ENCODE measurements at places on chromosomes 7 and 10. TPM values are rescaled to one million over a fixed set of nuclear protein-coding genes. Genes with fewer than 3 reads are reported as not detected.
A peak's percentile ranks its signal among the peaks of the same experiment; 100 is the strongest.

DNA sequence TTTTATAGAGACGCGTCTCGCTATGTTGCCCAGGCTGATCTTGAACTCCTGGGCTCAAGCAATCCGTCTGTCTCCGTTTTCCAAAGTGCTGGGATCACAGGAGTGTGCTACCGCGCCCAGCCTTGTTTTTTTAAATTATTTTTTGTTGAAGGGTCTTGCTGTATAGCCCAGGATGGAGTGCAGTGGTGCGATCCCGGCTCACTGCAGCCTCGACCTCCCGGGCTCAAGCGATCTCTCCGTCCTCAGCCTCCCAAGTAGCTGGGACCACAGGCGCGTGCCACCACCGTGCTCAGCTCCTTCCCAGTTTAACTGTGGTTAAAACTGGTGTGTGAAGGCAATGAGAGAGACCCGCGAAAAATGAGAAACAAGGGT, 11.0 kb upstream of the HNRNPF start:
- peak overlapping the region; percentile 98 for H3K27ac ChIP-seq
- peak overlapping the region; percentile 88 for H3K4me3 ChIP-seq
- DNase-seq, result no peak
- no peaks in the 10 kb centered on the region for H3K36me3 ChIP-seq

GRCh38 chr7:3918576-3918975, 617.5 kb downstream of the SDK1 start:
- H3K27ac ChIP-seq, result no peak overlapping the region
- no peaks in the 10 kb centered on the region for H3K27me3 ChIP-seq
- no peak for DNase-seq
- H3K36me3 ChIP-seq, result no peaks in the 10 kb centered on the region

CABCOCO1 gene
- total RNA-seq, result not detected

DNA sequence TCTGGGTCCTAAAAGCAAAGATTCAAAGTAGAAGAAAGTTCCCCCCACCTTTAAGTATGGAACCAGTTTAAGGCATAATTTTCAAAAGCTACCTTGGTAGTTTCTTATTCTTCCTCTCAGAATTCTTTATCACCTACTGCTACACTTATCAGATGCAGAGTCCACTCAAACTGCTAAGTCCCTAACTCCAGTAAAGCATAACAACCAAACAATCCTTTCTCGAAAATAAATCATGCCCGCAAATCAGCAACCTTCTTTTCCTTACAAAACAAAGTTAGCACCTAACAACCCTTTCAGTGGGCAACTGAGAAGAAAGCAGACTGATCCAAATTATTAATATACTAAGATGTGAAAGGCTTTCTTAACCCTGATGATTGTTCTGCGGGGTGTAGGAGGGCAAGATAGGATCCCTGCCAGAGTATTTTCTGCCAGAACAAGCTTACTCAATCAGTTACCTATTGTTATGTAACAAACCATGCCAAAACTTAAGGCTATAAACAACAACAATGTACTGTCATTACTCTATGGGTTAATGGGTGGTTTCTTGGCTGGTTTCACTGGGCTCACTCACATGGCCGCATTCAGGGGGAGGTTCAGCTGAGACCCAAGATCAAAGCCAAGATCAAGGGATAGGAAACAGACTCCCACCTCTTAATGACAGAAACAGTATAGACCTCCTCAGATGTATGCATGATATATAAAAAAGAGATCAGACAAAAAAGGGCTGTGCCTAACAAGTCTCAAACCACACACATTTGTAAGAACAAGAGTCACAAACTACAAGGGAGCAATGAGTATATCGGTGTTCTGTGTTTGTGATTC, 42.0 kb downstream of the CCDC6 start:
- peak overlapping the region; percentile 13 for H3K27ac ChIP-seq
- no peaks in the 10 kb centered on the region for H3K36me3 ChIP-seq
- H3K27me3 ChIP-seq, result no peaks in the 10 kb centered on the region
- peaks cover 27% of the 10 kb centered on the region for H3K4me1 ChIP-seq
- H3K4me3 ChIP-seq, result no peak overlapping the region

DNA sequence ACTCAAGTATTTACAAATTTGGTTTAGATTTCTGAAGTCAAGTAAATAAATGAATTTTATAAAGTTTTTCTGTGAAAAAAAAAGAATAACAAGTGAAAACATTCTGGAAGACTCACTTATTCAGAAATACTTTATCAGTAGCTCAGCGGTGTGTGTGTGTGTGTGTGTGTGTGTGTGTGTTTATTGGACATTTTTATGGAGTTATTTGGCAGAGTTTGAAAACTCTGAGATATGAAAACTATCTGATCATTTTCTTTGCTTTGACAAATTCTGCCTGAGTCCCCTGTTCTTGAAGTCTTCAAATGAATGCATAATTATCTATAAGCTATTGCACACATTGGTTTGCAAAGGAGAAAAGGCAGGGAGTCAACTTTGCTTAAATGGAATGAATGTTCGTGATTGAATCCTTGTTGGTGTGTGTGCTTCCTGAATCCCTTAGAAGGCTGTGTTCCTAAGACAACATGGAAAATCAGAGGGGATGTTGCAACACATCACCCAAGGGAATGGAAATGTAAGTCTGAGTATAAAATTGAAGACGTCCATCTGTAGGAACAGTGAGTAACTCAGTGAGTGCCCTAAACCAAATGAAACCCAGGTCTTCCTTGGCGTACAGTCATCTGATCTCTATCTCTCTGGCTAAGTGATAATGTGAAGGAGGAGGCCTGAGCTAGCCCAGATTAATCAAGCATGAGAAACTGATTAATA, 160.9 kb downstream of the REEP3 start:
- no peak for DNase-seq
- no peaks in the 10 kb centered on the region for H3K36me3 ChIP-seq
- H3K4me1 ChIP-seq, result peaks cover 5% of the 10 kb centered on the region
- H3K27ac ChIP-seq, result peak overlapping the region; percentile 10
- no peaks in the 10 kb centered on the region for H3K27me3 ChIP-seq

FAM20C gene
- total RNA-seq, result 28.1 TPM

NPY gene
- not detected for total RNA-seq

MKX gene
- total RNA-seq, result 0.06 TPM

DNA sequence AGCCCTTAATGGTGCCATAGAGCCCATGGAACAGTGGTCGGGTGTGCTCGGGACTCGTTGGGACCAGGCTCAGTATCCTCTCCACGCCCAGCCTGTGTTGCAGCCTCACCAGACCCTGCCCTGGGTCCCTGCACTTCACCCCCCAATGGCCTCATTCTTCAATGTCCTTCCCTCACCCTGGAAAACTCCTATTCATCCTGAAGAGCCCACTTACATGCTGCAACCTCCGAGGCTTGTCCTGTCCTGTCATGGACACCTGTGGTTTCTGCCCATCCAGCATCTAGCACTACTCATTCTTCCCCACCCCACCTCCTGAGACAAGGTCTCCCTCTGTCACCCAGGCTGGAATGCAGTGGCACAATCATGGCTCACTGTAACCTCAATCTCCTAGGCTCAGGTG, 7.7 kb downstream of the MMD2 start:
- no peak for DNase-seq
- no peaks in the 10 kb centered on the region for H3K36me3 ChIP-seq
- no peak overlapping the region for H3K4me3 ChIP-seq
- no peak overlapping the region for H3K27ac ChIP-seq
- no peaks in the 10 kb centered on the region for H3K27me3 ChIP-seq
- no peaks in the 10 kb centered on the region for H3K4me1 ChIP-seq

OR2A7 gene
- not detected for total RNA-seq

- H3K27me3 ChIP-seq, result no peaks in the 10 kb centered on the region
- no peak overlapping the region for H3K27ac ChIP-seq
- H3K36me3 ChIP-seq, result no peaks in the 10 kb centered on the region
- H3K4me3 ChIP-seq, result no peak overlapping the region
- H3K4me1 ChIP-seq, result no peaks in the 10 kb centered on the region
- no peak for DNase-seq
Observed at GRCh38 chr7:31171216-31171785, 119.2 kb downstream of the ADCYAP1R1 start.

DNA sequence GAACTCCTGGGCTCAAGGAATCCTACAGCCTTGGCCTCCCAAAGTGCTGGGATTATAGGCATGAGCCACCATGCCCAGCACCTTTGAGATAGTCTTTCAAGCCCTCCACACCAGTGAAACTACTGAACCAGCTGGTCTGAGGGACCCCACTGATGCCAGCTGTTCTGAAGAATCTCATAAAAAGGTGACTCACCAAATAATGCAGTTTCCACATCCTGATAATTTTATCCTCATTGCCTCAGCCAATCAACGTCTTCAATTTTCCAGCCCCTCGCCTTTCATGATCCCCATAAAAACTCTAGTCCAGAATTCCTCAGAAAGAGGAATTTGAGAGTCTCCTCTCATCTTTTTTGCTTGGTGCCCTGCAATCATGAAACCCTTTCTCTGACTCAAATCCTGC, 1691.6 kb upstream of the LRRTM3 start:
- DNase-seq, result no peak
- H3K4me3 ChIP-seq, result no peak overlapping the region
- no peaks in the 10 kb centered on the region for H3K27me3 ChIP-seq

DNA sequence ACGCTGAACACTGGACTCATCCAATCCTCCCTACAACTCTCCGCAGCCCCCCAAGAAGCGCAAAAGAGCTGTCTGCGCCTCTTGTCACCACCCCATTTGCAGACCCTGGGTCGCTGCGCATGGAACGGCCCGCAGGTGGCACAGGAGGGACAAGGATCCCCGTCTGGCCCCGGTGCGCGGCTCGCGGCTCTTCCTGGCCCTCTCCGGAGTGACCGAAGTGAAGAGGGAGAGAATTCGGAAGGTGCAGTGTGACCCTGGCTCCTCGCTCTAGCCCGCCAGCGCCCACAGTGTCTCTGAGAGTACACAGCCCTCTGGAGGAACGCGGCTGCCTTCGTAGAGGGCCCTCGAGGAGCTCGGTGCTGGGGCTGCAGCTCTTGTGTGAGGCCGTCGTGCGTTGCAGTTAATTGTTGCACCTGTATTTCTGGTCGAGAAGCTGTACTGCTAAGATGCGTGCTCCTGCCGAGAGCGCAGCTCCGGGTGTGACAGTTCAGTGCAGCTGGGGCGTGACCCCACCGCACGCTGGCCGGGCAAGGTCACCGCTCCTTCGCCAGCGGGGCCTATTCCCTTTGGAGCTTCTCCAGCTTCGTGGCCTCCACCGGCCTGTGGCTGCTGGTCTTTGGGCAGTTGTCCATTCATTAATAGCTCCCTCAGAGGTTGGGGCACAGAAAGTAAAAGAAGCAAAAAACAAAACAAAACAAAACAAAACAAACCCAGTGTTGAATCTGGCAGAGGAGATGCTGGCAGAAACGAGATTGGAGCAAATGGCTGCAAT, 119.0 kb downstream of the SEC23IP start:
- no peak overlapping the region for H3K4me3 ChIP-seq
- peaks cover 14% of the 10 kb centered on the region for H3K27me3 ChIP-seq
- no peak for DNase-seq
- no peak overlapping the region for H3K27ac ChIP-seq

LRMDA gene
- total RNA-seq, result 5.7 TPM

BMPER gene
- total RNA-seq, result 2.7 TPM

GIMAP1 gene
- total RNA-seq, result 1.8 TPM

ASZ1 gene
- total RNA-seq, result not detected

INSYN2A gene
- 0.10 TPM for total RNA-seq

DNA sequence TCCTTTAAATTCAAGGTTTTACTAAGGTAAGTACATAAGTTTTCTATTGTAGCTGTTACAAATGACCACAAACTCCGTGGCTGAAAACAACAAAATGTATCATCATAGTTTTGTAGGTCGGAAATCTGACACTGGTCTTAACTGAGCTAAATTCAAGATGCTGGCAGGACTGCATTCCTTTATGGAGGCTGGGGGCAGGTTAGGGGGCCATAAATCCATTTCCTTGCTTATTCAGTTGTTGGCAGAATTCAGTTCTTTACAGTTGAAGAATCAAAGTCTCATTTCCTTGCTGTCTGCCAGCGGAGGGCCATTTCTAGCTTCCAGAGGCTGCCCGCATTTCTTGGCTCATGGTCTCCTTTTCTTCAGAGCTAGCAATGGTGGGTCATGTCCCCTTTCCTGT, 11.2 kb upstream of the PRR15 start:
- H3K27me3 ChIP-seq, result peaks cover 3% of the 10 kb centered on the region
- H3K4me1 ChIP-seq, result no peaks in the 10 kb centered on the region
- DNase-seq, result no peak
- H3K4me3 ChIP-seq, result no peak overlapping the region

DNA sequence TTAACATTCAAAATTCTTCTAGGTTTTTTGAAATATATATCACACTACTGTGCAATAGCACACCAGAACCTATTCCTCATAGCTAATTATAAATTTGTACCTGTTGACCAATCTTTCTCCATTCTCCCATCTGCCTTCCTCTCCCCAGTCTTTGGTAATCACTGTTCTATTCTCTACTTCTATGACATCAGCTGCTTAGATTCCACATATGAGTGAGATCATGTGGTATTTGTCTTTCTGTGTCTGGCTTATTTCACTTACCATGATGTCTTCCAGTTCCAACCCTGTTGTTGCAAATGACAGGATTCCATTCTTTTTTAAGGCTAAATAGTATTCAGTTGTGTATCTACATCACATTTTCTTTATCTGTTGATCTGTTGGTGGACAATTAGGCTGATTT, 54.4 kb upstream of the CCDC6 start:
- H3K4me3 ChIP-seq, result no peak overlapping the region
- no peaks in the 10 kb centered on the region for H3K36me3 ChIP-seq
- no peak overlapping the region for H3K27ac ChIP-seq
- DNase-seq, result no peak
- H3K27me3 ChIP-seq, result no peaks in the 10 kb centered on the region

DNA sequence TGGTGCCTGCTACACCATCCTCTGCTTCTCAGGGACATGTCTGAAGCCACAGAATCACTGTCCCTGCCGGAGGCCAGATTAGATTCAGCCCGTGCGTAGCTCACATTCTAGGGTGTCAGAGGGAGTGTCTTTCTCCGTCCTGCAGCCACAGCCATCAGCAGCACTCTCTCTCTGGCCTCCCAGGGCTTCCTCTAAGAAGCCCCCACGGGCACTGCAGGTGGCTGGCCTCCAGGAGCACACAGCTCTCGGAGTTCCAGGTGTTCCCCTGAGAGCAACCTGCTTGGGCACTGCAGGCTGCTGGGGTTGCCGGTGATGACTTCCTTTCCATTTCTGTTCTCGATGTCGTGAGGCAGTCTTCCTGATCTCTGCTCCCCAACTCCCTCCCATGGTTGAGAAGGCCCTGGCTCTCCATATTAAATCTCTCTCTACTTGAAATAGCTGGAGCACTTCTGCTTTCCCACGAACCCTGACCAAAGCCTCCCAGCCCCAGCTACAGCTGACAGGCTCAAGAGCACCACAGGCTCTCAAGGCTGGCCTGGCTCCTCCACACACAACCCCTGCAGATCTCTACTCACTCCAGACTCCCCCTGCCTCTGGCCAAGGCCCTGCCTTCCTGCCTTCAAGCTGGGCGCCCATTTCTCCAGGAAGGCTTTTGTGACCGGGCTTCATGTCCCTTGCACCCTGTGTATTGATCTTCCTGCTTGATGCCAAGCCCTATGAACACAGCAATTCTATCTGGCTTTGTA, 49.0 kb upstream of the TMEM72 start:
- H3K4me1 ChIP-seq, result no peaks in the 10 kb centered on the region
- peaks cover 2% of the 10 kb centered on the region for H3K27me3 ChIP-seq
- no peak for DNase-seq
- H3K36me3 ChIP-seq, result no peaks in the 10 kb centered on the region

GRCh38 chr10:75067272-75067671, 44.2 kb upstream of the SAMD8 start:
- H3K36me3 ChIP-seq, result no peaks in the 10 kb centered on the region
- no peak for DNase-seq
- H3K4me1 ChIP-seq, result peaks cover 25% of the 10 kb centered on the region
- no peak overlapping the region for H3K4me3 ChIP-seq

All from psoas muscle (tissue), 8 donors.